ENCODE measurements at places on chromosomes 4 and X.
A peak's percentile ranks its signal among the peaks of the same experiment; 100 is the strongest.

DNA sequence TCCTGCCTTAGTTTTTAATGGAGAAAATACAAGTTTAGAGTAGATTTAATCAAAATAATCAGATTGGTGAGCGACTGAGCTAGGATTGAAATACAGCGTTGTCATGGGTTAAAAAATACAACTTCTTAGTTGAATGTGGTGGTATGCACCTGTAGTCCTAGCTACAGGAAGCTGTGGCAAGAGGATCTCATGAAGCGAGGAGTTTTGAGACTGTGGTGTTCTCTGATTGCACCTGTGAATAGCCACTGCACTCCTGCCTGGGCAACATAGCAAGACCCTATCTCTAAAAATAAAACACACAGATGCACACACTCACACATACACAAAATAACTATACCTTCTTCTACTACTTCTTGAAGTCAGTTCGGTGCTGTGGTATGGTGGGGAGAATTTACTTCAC lies 19.8 kb upstream of the GBA3 start:
- no peak for DNase-seq

- DNase-seq: no peak
Observed at GRCh38 chrX:17554914-17555313, 179.9 kb downstream of the NHS start.

- DNase-seq: peak; percentile 1
Observed at GRCh38 chr4:133320576-133321170, 171.6 kb downstream of the PCDH10 start.

- no peak for DNase-seq
Observed at GRCh38 chrX:140913802-140914501, 88.4 kb upstream of the SPANXB1 start.

DNA sequence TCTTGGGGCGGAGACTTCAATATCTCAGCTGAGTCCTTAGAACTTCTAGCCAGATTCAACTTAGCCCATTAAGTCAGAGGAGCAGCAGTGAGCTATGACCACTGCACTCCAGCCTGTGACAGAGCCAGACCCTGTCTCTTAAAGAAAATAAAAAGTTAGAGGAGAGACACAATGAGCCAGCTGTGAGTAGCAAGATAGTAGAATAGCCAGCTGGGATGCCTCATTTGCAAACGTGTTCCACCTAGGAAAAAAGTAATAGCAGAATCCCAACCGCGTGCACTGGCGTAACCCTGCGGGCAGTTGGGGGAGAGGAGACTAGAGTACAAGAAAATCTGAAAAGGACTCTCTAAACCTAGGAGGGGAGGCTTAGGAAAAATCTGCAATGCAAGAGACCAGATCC lies 133.2 kb upstream of the ANXA3 start:
- no peak for DNase-seq

- DNase-seq: no peak
Observed at GRCh38 chr4:41446391-41446790, 91.6 kb upstream of the LIMCH1 start.

- DNase-seq: no peak
Observed at GRCh38 chrX:107674480-107675364, 46.4 kb downstream of the PRPS1 start.

DNA sequence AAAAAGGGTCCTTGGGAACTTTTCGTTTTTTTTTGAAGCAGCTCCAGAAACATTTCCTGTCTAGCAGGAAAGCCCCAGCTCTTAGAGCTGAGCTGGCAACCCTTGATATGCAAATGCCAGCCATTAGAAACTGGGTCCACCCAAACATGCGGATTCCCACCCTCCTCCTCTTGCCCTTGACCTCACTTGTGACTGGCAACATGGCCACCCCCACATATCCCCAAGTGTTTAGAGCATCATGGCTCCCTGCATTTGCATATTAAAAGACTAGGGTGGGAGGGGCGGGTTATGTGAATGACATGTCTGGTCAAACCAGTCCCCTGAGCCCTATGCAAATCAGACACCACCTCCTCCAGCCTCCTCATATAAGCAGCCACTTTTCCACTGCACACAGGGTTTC lies 671.1 kb downstream of the FAT4 start:
- DNase-seq: no peak

DNA sequence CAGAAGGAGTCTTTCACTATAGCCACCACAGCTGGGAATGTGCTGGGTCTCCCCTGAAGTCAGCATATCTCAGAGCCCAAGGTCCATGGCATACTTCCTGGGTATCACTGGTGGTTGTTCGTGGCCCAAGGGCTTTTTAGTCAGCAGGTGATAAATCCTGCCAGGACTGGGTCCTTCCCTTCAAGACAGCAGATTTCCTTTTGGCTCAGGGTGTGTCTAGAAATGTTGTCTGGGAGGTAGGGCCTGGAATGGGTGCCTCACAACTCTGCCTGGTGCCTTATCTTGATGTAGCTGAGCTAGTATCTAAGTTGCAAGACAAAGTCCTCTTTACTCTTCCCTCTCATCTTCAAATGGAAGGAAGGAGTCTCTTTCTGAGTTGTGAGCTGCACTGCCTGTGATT lies 102.4 kb upstream of the TMLHE start:
- no peak for DNase-seq

DNA sequence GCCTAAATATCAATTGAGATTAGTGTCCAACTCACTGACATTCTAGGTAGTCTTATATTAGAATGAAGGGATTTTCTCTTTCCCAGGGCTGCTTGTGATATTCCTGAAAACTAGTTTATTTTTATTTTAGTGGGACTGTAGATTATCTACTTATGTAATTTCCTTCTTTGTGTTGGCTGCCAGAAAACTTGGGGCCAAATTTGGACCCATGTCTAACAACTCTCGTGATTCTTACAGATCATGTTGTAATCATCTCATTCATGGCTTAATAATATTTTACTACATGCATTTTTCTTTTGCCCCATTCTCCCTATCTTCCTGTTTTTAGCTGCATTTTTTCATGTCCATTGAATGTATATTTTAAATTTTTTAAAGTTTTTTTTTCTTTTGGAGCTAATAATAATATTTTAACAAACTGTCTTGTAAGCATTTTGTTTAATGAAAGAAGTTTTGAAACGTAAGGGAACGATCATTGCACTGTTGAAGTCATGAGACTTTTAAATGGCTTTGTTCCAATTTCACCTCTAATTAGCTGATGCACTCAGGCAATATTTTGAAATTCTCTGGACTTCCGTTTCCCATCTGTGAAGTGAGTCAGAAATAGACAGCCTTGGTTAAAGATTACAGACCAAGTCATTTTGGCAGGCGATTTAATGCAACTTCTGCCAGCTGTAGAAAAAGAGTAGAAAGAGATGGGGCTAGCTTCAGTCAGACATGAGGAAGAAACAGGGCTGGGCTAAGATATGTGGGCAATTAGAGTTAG lies 14.3 kb upstream of the TDO2 start:
- peak; percentile 15 for DNase-seq

DNA sequence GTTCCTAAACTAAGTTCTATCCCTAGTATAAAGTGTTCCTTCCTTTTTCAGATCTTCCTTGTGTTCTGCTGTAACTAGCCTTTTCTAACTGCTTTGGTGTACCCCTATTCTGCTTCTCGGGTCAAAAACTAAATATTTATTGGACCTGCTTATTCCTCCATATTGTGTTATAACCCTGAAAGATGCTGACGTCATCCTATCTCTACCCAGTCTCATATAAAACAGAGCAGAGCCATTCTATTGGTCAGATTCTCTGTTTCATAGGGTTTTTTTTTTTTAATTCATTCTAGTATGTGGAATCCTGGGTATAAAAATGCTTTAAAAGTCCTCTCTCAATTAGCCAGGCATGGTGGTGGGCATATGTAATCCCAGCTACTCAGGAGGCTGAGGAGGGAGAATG lies 349.7 kb downstream of the ACTRT1 start:
- DNase-seq: no peak

GRCh38 chrX:50003467-50003866 lies 81.1 kb downstream of the CLCN5 start:
- no peak for DNase-seq

DNA sequence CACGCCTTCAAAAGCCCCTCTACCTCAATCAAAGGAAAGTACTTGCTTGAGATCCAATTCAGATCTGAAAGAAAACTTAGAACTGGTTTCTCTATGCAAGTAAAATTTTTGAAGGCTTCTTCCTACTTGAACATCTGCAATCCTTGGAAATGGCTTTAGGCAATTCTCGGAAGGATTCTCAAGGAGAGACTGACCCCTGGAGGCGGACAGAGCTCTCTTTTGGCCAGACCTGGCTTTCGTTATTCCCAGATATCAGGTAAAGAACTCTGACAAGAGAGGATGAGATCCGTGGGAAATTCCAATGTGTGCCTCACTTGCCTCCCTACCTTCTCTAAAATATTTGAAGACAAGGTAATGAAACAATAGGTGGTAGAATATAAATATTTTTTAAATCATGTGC lies 670.3 kb upstream of the FAM241A start:
- no peak for DNase-seq

DNA sequence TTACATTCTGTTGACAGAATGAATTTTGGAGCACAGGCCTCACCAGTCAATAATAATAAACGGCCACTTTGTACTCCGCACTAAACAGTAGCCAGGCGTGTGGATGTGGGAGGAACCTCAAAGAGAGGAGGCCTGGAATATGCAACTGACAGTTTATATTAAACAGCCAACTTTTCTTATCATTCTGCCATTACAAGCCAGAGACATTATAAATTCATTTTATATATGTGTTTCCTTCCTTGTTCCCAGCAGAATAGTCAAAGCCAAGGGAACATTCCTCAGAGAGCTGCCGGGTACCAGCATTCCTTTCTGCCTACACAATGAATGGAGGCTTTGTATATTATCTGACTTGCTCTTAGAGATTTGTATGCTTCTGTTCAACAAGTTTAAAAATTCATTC lies 436.5 kb upstream of the FTHL17 start:
- no peak for DNase-seq

DNA sequence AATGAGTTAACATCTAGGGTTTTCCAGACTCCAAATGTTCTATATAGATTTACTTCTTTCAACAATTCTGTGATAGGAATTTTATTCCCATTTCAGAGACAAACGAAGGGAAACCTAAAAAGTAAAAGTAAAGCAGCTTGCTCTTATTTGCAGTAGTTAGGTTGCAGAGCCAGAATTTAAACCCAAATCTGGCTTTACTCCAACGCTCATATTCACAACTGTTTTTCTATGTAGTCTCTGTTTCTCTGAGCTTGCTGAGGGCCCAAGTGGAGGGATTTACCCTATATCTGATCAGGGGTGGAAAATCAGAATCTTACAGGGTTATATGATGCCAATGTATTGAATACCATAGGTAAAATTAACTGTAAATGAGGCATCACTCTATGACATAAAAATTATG lies 599.1 kb upstream of the GRIA3 start:
- no peak for DNase-seq

GRCh38 chrX:10109695-10110094 lies 47.1 kb upstream of the CLCN4 start:
- DNase-seq: no peak

GRCh38 chr4:165208221-165208652 lies 876 bp downstream of the KLHL2 start:
- no peak for DNase-seq

GRCh38 chr4:87152310-87153041 lies 67.9 kb downstream of the KLHL8 start:
- DNase-seq: no peak

DNA sequence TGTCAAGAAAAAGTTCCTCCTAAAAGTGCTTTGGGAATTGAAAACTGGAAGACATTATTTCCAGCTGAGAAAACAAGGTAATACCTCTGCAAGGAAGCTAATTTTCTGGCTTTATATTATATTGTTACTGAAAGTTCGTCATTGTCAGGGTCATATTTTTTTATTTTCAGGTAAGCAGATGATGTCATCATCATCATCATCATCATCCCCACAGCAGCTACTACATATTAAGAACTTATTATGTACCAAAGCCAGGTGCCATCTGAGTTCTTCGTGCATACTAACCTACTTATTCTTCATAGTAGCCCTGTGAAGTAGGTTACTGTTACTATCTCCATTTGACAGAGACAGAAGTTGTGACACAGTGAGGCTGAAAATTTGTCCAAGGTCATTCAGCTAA lies 52.9 kb upstream of the MND1 start:
- DNase-seq: no peak

DNA sequence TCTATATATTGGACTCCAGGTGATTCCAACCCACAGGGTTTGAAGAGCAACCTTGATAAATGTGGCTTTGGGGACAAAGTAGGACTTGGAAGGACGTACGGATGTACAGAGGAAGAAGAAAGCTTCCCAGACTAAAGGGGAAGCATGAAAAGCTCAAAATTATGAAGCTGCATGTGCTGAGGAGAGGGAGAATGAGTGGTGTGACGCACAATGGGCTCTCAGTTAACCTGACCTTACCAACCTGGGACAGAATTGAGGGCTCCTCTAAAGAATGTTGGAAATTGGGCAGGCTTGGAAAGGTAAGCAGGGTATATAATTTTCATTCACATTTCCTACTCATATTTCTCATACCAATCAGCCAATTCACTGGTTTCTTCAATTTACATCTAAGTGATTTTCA lies 10.5 kb upstream of the TIGD2 start:
- no peak for DNase-seq

DNA sequence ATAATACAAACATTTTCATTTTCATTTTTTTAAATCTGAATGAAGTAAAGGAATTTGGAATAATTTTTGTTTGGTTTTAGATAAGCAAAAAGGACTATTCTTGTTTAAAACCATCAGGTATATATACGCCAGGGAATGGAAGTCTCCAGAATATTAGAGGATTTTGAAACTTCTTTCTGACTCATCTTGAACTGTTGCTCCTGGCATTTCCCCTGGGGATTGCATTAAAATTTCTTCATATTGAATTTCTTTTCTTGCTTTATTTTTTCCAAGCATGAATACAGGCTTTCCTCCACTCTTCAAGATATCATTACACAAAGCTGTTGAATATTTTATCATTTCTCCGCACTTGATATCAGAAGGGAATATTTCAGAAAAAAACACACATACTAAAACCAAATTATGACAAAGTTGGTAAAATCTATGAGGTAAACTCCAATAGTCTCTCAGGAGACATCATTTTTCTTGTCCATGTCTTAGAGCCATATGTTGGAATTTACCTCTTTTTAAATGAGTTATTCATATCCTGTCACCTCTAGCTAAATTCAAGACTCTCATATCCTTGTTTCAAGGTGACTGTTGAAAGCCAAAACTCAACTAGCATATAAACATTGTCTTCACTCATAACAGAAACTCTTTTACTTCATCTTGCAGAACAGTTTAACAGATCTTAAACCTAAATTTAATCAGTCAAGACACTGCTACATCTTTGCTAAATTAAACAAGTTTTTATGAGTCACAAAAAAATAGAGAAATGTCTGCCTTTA lies 20.7 kb upstream of the CSN1S1 start:
- DNase-seq: no peak

- no peak for DNase-seq
Observed at GRCh38 chrX:119989905-119990555, 46.5 kb upstream of the NKAP start.

DNA sequence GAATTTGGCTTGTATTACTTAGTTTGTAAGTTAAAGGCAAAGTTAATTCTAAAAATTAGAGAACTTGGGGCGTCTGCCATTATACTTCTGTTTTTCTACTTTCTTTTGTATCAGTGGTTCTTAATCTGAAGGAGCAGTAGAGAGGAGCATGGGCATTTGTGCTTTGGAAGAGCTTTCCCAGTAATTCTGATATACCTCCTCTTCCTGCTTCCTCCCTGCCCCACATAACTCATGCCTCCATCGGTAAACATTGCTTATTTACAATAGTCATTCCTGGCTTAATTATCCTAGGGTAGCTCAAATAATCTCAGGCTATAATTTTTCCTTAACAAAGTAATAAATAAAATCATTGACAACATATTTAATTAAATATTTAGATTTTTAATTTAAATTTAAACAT lies 37.1 kb upstream of the SPARCL1 start:
- no peak for DNase-seq

Data from GM19239 (cell line).